Foreskin fibroblast (primary cell): ENCODE measurements at places on chromosomes 5 and 9.

GRCh38 chr9:22073349-22073748 lies 64.2 kb upstream of the CDKN2B start:
- DNase-seq, result no peak

DNA sequence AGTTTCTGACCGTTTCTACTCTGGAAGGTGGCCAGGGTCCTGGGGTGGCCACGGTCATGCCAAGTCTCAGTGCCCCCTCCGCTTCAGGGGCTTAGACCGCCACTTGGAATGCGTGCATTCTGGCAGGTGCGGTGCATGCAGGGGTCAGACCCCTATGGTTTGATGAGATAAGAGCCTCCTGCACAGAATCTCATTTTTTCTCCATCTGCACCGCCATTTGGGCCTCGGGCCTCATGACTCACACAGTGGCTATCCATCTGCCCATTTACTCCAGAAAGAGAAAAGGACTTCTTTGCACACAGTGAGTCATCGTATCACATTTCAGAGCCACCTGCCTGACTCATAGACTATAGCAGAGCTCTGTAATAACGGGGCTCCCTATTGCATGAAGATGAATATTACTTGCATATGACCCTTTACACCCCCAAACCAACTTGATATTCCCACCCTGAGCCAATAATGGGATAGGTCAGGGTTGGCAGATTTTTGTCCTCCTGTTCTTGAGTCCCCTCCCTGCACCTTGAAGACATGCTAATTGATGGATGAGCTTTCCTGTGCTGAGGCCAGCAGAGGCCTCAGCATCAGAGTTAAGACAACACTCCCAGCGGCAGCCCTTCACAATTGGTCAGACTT lies 157.4 kb downstream of the NR3C1 start:
- DNase-seq, result peak; percentile 91

- DNase-seq, result no peak
Measured at GRCh38 chr5:140923601-140924000, 2.5 kb upstream of the PCDHAC1 start.

GRCh38 chr5:39175273-39175955 lies 43.9 kb downstream of the FYB1 start:
- no peak for DNase-seq

GRCh38 chr9:110825950-110826349 lies 157.4 kb downstream of the MUSK start:
- DNase-seq, result no peak

DNA sequence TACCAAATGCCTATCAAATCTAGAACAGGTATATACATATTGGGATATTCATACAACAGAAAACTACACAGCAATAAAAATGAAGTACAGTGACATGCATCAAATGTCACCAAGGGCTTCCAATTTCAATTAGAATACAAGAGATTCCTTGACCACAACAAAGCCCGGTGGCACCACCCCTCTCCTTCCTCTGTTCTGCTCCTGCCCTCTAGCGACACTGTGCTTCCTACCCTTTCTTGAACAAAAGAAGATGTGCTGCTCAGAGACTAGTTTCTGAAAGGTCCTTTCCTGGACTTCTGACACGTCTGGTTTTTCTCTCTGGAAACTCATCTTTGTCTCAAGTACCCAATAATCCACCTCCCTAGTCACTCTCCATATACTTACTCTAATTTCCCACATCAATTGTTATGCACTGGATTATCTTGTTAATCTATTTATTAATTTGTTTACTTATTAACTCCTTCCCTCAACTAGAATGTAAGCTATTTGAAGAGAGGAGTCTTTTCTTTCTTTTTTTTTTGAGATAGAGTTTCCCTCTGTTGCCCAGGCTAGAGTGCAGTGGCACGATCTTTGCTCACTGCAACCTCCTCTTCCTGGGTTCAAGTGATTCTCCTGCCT lies 70.4 kb upstream of the CTSV start:
- DNase-seq, result peak; percentile 21

DNA sequence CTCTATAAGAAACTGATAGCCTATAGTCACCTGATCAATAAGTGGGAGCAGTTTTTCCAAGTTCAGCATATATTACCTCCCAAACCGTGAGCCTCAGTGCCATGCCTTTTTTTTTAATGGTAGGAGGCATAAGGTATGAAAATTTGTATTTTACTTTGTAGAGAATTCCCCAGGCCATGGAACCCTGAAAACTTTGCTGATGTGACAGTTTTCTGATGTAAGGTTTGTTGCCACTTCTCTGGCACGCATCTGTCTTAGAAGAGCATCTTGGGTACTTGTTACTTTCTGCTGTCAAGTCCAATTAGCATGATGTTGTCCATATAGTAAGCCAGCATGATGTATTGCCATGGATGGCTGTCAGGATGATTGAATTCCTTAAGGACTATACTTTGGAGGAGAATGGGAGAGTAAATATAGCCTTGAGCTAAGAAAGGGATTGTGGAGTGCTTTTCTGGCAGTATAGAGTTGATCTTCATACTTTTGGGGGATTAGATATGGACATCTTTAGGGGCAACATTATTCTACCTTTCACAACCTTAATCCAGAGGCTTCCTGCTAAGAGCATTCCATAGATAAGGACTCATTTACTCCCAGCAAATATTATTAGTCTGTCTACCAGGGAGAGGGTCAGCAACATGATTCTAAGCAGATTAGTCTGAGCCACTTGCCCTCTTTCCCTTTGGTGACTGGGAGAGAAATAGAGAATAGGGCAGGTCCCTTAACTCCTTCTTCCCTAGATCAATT lies 389.6 kb downstream of the YTHDC2 start:
- no peak for DNase-seq

GRCh38 chr9:133718563-133719315 lies 19.4 kb downstream of the SARDH start:
- no peak for DNase-seq

DNA sequence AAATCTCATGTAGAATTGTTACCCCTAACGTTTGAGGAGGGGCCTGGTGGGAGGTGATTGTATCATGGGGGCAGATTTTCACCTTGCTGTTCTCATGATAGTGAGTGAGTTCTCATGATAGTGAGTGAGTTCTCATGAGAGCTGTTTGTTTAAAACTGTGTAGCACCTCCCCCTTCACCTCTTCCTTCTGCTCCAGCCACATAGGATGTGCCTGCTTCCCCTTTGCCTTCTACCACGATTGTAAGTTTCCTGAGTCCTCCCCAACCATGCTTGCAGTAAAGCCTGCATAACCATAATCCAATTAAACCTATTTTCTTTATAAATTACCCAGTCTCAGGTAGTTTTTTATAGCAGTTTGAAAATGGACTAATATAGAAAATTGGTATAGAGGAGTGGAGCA lies 1783.7 kb upstream of the CDH9 start:
- no peak for DNase-seq

DNA sequence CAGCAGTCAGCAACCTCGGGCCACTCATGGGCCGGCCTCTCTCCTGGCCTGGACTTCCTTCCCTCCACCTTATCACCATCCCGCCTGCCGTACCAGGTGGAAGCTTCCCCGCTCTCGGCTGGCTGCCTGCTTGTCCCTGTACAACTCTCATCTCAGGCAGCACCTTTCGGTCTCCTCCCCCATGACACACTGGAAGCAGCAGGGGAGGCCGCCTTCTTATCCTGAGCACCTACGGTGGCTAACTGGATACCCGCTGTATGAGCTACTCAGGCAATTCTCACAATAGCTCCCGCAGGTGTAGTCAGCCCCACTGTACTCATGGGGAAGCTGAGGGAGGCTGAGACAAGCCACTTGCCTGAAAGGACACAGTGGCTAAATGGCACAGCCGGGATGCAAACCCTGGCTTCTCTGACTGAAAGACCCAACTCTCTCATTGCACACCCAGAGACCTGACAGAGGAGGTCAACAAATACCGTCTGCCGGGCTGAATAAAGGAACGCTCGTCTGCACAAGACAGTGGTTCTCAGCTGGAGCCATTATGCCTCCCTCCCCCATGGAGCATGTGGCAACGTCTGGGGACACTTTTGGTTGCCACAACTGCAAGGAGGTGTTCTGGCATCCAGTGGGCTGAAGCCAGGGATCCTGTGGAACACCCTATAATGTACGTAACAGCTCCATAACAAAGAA lies 9.6 kb downstream of the STK10 start:
- no peak for DNase-seq

DNA sequence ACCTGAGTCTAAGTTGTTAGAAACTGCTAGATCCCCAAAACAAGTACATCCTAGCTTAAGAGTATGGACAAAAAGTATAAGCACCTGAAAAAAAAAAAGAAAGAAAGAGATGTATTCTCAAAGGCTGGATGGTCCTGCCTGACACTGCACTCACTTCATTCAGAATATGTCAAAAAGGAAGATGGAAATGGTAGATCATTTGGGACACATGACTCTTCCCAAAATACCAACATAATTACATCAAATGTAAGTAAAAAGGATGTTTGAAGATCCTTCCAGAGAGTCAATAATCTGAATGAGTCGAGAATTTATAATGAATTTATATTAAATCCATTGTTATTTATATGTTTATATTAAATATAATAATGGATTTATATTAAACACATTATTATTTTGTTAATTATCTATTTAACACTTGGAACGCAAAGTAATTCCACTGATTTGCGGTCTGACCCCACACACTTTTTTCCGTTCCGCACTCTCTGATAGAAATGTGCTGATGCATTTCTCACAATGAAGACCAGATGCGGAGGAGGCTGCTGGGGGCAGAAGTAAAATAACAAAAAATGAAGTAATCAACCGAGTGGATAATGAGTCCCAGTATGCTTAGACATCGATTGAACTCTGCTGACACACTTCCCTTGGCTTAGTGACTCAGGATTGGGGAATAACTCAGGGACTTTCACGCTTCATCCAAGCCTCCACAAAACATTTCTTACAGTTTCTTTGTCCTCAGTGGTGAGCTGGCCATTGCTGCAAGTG lies 201.2 kb downstream of the ADAMTS12 start:
- DNase-seq, result peak; percentile 95

DNA sequence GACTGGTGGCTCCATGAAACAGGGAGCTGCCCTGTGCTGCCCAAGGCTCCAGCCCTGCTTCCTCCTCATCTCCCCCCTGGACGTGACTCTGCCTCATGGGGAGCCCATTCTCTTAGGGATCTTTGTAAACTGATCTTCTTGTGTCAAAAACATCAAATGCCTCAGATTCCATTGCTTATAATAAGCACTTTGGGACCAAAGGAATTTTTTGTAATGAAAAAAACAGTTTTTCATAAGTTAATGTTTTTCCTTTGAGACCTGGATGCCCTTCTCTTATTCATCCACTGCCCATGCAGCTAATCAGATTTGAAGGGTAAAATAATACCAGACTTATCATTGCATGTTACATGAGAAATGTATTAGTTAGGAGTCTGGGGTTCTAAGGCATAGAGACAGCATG lies 41.7 kb downstream of the PALM2AKAP2 start:
- peak; percentile 24 for DNase-seq

- DNase-seq, result peak; percentile 89
Measured at GRCh38 chr5:89457411-89458331, 574.7 kb upstream of the MEF2C start.

GRCh38 chr9:37413311-37413710 lies 9.2 kb upstream of the GRHPR start:
- DNase-seq, result no peak

DNA sequence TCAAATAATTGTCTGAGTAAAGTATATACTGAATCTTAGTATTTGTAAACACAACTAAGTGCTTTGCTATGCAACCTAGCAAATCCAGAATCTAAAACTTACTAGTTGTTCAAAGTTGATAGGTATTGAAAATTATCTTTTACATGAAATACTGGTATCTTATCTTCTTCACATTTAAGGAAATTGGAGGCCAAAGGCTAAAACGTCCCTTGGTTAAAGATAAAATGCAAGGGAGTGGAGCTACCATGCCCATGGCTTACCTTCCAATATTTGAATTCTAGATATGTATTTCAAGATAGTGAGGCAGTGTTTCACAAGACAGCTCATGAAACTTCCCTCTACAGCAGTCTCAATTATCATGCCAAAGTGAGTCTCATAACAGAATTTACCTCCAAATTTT lies 373.5 kb downstream of the KIAA0825 start:
- no peak for DNase-seq

- no peak for DNase-seq
Measured at GRCh38 chr9:119839888-119840287, 470.7 kb upstream of the BRINP1 start.

GRCh38 chr9:16611983-16612382 lies 258.5 kb downstream of the BNC2 start:
- DNase-seq, result peak; percentile 78

- no peak for DNase-seq
Measured at GRCh38 chr5:124641154-124641792, 105.2 kb downstream of the ZNF608 start.

DNA sequence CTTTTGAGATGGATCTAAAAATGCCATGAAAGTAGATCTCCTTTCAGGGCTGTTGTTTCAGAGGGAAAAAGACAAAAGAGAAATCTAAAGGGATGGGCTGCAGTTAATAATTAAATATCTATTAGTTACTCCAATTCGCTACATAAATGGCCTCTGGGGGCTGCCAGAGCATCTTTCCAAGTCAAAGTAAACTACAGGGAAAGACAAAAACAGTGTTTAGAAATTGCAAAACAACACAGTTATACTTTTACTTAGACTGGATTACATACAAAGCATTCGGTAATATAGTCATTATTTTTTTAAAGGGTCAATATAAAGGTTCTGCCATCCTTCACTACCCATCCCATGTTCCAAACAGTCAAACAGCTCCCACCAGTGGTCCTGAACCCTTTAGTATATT lies 853.5 kb upstream of the DMAC1 start:
- no peak for DNase-seq

DNA sequence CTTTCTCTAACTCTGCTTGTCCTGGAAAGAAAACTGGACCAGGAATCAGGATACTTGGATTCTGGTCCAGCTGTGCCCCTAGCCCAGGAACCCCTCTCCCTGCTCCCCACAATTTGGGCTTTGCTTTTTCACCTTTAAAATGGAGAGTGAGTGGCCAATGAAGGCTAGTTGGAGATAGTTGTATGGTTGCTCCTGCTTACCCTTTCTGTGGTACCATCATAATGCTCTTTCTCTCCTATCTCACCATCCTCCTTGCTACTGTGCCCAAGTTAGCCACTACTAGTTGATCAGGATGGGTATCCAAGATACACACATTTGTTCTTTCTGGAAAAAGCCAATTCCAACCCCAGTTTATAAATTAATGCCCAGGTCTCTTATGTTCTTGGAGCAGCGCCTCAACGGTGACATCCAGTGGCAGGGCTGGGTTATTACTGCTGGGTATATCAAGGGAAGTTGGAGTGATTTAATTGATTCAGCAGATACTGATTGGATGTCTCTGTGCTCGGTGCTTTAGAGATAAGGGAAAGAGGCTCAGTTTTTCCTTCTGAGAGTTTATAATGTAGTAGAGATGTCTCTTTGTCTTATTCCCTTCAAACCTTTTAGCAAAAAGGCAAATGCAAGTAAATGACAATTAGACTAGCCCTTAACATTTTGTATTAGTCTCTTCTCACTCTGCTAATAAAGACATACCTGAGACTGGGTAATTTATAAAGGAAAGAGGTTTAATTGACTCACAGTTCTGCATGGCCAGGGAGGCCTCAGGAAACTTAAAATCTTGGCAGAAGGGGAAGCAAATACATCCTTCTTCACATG lies 38.5 kb downstream of the FAXDC2 start:
- DNase-seq, result peak; percentile 85
